ENCODE measurements at places on chromosomes 2 and 18.

DNA sequence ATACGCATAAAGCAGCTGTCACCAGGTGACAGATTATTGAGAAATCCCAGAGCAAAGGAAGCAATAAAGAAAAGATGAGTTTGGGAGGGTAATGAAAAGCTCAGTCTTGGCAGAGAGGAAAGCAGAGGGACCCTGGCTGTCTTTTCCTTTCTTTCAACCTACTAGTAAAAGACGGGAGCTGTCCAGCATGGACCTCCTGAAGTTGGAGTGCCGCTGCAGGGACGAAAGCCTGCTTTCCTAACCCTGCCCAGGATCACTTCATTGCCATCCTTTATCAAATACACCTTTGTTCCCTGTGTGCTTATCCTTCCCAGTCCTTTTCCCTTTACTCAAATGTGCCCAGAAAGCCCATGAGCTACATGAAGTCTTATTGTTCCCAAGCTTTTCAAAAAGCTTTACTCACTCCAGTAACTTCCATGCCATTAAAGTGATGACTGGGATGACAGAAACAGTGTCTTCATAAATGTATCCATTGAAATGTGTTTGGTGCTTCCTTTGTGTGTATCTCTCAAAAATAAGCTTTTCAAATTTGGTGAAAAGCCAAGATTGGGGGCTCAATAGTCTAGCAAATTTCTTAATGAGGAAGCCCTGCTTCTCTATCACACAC is 3.7 kb upstream of the SPR start:
- no peak for DNase-seq

GRCh38 chr18:789397-789796 is 22.6 kb downstream of the YES1 start:
- DNase-seq: no peak

DNA sequence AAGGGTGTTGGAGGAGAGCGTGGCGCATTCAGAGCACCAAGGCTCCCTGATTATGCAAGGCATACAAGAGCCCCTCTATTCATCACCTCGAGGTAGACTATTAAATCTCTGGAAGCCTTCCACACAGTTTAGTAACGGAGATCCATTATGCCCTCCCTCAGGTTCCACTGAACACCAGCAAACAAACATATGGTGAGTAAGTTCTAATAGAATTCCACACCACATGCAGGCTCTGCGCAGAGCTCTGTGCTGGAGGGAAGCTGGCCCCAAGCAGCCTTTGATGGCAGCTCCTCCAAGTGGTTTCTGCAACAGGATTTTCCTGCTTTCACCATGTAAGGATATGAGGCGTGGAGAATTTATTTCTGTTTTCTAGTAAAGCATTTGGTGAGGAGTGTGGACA is 238.6 kb downstream of the C1D start:
- DNase-seq: no peak

DNA sequence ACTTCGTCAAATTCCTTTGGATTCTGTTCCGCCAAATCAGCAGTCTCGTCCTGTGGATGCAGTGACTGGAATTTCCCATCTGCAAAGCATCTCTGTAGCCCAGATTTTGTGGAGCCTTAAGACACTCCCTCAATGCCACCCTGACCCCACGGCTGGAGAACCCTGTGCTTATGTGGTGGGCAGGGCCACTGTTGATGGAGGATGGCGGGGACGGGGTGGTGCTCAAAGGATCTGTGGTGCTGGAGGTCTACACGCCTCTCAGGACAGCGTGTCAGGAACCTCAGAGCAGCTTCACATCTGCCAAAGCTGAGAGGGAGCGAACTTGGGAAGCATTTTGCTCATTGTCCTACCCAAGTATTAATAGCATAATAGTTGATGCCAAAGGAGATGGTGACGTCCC is 200.1 kb downstream of the MGAT5 start:
- DNase-seq: no peak

DNA sequence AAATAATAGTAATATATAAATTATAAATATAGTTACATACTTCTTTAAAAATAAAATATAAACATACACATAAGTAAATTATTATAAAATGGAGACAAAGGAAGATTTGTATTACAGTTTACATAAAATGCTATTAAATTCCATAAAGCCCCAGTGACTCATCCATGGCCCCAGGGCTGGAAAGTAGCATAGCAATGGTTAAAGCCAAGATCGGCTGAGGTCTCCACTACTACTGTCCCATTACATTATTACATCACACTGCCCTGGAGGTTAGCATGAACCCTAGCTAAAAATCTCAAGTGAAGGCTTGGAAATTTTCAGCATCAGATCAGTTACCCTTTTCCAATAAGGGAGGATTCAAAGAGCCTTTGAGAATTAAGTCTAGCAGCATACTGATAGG is 936.2 kb downstream of the DSC3 start:
- no peak for DNase-seq

DNA sequence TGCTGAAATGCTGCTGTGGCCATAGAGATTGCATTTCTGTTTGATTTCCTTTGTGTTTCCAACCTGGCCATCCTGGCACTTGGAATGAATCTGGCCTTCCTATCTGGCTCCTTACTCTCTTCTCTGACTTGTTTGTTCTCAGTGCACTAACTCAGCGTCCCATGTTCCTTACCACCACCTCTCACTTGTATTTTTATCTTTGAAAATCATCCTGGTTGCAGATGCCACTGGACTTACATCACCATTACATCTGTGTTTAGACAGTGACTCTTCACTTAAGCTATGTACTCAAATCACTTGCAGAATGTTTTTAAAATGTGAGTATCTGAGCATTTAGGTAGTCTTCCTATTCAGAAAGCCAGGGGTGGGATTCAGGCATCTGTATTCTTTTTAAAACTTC is 239.5 kb downstream of the WDR7 start:
- DNase-seq: no peak

- no peak for DNase-seq
These were observed 2.2 kb downstream of the CAVIN2 start for GRCh38 chr2:191844706-191845105.

DNA sequence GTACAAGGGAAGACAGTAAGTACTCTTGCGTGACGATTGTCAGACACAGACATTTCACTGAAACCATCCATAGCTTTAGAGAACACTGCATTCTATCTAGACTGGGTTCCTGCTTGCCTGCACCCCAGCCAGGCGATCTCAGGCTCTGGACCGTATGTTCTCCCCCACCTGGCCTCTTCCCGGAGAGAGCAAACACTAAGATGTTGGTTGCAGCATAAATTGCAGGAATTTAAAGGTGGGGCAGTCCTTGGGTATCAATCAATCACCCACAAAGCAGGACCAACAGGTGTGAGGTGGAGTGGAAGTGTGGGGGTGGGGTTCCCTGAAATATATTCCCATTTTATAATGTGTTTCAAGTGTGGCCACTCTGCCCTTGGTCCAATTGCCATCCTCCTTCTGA is 103.6 kb upstream of the TGFA start:
- DNase-seq: no peak

GRCh38 chr2:236164201-236164924 is 3.8 kb downstream of the GBX2 start:
- DNase-seq: no peak

GRCh38 chr2:226117510-226118065 is 682.0 kb downstream of the IRS1 start:
- DNase-seq: no peak

- no peak for DNase-seq
These were observed at the start of gene KCNS3 for GRCh38 chr2:17878281-17879136. TSS of gene KCNS3 (plus strand) at chr2:17878667. CDS start at chr2:17931009, 52,342 bp downstream.

- DNase-seq: no peak
These were observed 583.0 kb downstream of the THSD7B start for GRCh38 chr2:137348301-137348700.

GRCh38 chr2:239058766-239059165 is 210.9 kb downstream of the TWIST2 start:
- DNase-seq: no peak

DNA sequence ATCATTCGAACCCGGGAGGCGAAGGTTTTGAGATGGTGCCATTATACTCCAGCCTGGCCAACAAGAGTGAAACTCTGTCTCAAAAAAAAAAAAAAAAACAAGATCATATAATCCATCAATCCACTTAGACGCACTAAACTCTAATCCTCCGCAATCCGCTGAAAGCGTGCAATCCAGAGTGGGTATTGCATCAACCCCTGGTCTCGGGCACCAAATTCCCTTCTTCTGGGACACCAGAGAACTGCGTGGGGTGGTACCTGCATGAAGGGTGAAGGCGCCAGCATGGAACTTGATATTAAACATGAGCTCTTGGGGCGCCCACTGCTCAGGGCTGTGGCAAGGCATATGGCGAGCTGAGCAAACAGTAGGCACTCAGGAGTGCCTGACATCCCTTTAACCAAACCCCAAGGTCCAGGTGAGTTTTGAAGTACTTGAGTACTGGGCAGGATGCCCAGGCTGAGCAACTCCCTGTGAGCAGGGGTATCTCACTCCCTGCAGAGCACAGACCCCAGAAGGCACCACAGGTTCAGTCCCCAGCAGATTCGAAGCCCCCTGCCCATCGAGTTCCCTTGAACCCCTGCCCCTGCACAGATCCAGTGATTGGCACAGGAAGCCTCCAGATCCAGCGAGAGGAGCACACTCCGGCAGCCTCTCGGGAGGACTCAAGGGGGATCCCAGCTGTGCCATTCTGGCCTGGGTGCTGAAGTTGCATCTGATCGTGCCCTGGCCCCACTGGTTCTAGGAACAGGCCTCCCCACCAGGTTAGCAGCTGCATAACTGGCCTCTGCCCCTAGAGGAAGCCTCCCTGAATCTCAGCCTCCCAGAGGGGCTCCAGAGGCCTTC is 8.0 kb downstream of the ALPI start:
- DNase-seq: no peak

DNA sequence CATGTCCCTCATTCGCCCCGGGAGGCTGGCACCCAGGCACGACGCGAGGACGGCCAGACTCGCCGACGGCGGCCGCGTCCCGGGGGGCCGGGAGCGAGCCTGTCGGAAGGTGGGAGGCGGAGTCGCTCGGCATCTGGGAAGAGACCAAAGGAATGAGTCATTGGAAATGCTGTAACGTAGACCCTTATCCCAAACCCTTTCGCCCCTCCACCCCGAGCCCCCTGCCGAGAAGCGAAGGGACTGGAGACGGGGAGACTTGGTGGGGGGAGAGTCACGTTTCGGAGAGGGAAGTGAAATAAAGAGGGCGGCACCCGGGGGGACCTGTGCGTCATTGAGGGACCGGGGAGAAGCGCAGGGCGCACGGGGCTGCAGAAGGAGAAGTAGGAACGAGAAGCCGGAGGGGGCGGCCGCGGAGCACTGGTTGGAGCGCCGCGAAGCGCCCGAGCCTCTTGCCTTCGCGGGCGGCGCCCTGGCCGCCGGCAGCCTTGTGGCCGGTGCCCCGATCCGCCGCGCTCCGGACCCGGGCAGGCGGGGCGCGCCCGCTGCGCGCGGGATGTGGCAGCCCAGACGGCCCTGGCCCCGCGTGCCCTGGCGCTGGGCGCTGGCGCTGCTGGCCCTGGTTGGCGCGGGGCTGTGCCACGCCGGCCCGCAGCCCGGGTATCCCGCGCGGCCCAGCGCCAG is at the start of gene EMILIN2:
Gene EMILIN2, plus strand, starts transcription at position 371 of the 681 bp plus-strand sequence. Its CDS starts 183 bp downstream, at position 554.
- DNase-seq: peak; percentile 32
